Activated T-cell treated with anti-CD3 and anti-CD28 coated beads for 48 hours (primary cell): ENCODE measurements at places on chromosomes 11 and 22.

DNA sequence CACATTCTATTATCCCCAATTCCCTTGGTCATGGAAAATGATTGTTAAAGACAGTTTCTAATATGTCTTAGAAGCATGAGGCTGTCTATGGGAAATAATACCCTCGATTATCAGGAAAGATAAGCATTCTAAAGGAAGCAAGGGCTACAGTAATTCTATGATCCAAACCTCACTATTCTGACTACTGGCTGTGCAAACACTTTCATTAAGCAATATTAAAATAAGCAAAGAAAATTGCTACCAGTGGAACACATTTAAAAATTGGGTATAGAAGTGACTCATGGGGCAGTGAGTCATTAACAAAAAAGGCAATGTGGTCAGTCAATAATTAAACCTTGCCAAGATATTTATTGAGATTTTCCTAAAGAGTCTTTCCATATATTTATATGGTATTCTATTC is 1415.2 kb upstream of the TENM4 start:
- no peak for DNase-seq

- DNase-seq: no peak
These were observed 40.0 kb upstream of the TENM4 start for GRCh38 chr11:79480864-79481263.

- no peak for DNase-seq
These were observed 53.9 kb downstream of the MN1 start for GRCh38 chr22:27747396-27748221.

- DNase-seq: no peak
These were observed 30.2 kb upstream of the SWAP70 start for GRCh38 chr11:9633679-9634078.

GRCh38 chr11:3880724-3881123 is 25.3 kb downstream of the STIM1 start:
- DNase-seq: no peak

GRCh38 chr22:33969045-33969444 is 48.8 kb upstream of the LARGE1 start:
- DNase-seq: no peak

GRCh38 chr22:19098157-19098556 is 24.1 kb downstream of the DGCR2 start:
- no peak for DNase-seq

GRCh38 chr11:27401833-27402316 is 38.9 kb upstream of the CCDC34 start:
- no peak for DNase-seq

GRCh38 chr11:19912958-19913892 is 200.6 kb downstream of the NAV2 start:
- no peak for DNase-seq

- no peak for DNase-seq
These were observed 458 bp downstream of the OSBPL5 start for GRCh38 chr11:3164552-3165151.

DNA sequence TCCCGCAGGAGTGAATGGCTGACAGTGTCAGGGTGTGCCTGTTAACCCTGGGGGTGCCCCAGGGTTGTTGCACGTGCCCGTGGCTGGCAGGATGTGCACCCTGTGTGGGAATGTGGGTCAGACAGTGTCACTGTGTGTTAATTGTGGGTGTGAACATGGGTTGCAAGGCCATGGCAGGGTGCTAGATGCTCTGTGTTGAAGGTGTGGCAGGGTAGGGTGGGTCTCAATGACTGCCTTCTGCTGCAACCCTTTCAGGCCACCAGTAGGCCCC is 8.3 kb downstream of the RIN1 start:
- DNase-seq: no peak
